ENCODE measurements at places on chromosomes 1 and 21.

- DNase-seq = no peak
Observed at GRCh38 chr1:9073143-9073542, 3.7 kb upstream of the SLC2A5 start.

DNA sequence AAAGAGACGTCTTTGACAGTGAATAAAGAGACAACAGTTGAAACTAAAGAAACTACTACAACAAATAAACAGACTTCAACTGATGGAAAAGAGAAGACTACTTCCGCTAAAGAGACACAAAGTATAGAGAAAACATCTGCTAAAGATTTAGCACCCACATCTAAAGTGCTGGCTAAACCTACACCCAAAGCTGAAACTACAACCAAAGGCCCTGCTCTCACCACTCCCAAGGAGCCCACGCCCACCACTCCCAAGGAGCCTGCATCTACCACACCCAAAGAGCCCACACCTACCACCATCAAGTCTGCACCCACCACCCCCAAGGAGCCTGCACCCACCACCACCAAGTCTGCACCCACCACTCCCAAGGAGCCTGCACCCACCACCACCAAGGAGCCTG lies 68.5 kb downstream of the TPR start:
- DNase-seq = no peak

- DNase-seq = no peak
Observed at GRCh38 chr1:199135901-199136300, 497.1 kb downstream of the PTPRC start.

GRCh38 chr1:29896791-29897714 lies 660.7 kb downstream of the PTPRU start:
- no peak for DNase-seq

DNA sequence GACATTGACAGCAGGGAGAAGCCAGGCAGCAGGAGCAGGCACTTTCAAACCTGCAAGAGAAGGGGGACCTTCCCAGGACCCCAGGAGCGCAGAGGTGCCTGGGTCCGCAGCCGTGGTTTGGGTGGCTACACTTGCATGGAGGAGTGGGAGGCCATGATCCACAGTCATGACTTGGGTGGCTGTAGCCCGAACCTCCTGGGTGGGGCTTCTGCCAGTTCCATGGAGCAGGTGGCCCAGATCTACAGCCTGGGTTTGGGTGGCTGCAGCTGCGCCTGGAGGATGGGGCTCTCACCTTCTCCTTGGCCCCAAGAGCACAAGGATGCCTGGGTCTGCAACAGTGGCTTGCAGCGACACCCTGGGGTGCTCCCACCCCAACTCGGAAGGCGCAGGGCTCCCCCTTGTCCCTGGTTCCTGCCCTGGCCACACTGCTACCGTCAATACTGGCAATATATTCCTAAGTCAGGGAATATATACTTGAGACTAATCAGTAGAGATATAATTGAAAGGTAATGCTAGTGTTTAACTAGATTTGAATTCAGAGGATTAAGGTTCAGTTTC lies 2.3 kb upstream of the OR6K6 start:
- DNase-seq = no peak

DNA sequence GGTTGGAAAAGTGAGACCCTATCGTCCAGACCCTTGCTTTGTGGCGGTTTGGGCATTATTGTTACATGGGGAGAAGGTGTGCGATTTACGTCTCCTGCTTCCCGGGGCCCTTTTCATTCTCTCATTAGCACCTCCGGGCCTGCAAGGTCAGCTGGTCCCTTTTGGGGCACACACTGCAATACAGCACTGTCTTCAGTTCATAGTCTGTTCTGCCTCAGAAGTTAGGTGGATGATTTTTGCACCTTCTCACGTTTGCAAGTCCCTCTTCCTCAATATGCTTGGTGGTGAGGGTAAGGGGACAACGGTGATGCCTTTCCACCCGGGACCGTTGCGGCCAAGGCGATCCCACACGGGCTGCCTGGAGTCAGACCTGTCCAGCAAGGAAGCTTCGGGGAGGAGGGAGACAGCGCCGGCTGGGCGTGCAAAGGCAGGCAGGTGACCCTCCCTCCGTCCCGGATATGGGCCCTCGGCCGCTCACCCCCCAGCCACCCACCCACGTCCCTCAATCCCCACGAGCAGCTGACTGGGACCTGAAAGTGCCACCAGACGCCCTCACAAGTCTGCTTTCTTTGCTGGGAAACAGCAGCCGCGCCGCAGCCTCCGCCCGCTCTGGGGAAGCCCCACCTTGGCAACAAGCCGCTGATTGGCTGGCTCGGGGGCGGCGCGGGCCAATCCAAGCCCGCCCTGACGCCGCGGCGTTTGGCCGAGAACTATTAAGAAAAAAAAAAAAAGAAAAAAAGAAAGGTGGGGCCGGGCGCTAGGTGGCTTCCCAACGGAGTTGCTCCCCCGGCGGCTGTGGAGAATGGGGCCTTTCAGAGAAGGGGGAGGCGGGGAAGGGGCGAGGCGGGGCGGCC lies 21.7 kb downstream of the BTG2 start:
- DNase-seq = peak; percentile 95

GRCh38 chr1:196181594-196181878 lies 426.7 kb downstream of the KCNT2 start:
- no peak for DNase-seq

DNA sequence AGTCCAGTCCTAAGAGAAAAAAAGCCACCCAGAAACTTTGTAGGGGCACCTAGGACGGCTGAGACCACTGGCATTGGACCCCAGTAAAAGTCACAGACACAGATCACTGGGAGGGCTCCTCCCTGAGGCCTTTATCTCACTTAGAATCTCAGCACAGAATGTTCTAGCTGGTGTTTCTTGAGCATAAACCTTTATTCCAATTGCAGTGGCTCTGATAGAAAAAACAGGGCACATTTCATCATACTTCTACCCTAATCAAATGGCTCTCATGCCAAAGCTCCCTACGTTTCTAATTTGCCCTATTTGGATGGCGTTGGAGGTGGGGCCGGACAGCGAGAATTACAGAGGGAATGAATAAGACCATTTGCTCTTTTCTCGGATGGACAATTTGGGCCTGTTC lies 53.8 kb downstream of the NGF start:
- no peak for DNase-seq

DNA sequence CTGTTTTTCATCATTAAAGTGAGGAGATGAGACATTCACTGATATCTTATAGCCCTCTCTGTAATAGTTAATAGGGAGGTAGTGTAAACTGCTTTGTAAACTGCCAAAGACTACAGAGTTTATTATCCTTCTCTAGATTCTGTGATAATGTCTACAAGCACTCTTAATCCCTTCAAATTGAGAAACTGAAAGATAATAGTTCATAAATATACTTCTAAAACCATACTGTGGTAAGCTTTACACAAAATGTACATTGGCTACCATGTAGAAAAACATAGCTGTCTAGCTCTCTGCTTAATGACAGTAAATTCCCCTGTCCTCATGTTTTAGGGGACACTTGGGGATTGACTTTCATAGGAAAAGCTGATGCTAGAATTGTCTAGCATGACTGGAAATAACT lies 39.6 kb downstream of the CXADR start:
- DNase-seq = no peak

DNA sequence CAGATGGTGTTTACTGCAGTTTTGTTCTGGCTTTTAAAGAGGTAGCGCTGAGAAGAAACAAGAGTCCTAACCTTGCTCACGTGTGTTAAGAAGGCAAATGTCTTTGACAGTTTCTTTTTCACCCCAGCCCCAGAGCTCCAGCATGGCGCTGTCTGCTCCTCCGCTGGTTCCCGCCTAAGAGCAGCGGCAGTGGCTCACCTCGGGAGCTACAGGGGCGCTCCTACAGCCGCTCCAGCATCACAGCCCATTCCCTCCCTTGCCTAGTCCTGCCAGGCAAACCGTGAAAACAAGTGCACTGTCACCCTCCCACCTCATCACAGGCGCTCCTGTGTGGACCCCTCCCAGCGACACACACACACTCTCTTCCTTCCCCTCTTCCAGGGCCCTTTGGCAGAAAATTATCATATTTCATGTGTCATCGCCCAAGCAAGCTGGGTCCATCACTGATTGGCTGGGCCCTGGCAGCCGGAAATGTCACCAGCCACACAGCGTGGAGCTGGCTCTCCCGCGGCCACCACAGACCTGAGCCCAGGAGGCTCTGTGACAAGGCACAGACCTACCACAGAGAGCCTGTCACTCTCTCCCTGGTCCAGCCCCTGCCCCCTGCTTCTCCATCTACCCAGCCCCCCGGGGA lies 1.2 kb upstream of the HIVEP3 start:
- DNase-seq = peak; percentile 10

GRCh38 chr1:213783893-213784292 lies 203.9 kb upstream of the PROX1 start:
- no peak for DNase-seq

DNA sequence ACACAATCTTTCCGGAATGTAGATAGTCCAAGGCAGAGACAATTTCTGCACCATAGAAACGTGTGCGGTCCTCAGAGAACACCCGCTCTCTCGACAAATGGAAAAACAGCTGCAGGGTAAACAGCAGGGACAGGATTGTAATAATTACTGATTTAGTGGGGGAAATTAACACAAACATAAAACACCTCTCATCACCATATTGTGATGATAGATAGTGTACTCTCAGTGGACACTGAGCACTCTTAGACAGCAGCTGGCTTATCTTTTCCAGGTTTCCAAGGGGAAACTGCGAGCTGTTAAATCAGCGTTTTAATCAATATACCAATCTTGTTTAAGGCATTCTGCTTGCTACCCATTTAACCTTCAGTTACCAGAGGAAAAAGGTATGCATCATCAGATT lies 277.1 kb downstream of the AKT3 start:
- no peak for DNase-seq

GRCh38 chr1:172717722-172718465 lies 59.0 kb downstream of the FASLG start:
- no peak for DNase-seq

GRCh38 chr1:89104147-89104546 lies 21.8 kb downstream of the GBP2 start:
- no peak for DNase-seq

GRCh38 chr1:9655836-9656235 lies 4.3 kb downstream of the PIK3CD start:
- no peak for DNase-seq

DNA sequence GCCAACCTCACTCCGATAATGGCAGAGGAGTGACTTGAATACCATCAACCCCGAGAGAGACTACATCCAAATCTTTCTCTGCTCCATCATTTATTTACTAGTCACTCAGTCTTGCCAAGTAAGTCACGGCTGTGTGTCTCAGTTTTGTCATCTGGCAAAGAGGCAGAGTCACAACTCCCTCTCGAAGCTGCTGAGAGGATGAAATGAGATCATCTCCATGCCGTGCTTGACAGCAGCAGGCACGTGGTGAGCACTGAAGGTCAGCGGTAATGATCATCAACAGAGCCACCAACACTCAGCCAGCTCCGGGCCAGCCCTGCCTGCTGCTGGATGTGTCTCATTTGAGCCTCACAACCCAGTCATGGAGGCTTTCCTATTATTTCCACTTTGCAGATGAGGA lies 19.9 kb downstream of the ALDH4A1 start:
- DNase-seq = no peak

DNA sequence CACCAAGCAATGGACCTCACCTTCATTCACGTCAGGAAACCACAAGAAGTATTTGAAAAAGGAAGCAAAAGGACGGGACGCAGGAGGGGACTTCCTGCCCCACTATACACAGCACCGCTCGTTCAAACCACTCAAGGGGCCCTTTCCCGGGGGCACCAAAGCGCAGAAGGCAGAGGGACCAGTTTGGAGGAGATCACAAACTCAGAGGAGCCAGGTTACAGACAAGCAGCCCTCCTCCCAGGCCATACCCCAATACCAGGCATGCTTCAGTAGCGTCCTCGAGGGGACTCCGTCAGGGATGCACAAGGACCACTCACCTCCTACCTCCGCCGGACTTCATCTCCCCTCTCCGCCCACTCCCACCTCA lies 685 bp downstream of the CRTC2 start:
- DNase-seq = no peak

GRCh38 chr1:47536646-47537118 lies 98.8 kb downstream of the FOXD2 start:
- no peak for DNase-seq

- DNase-seq = no peak
Observed at GRCh38 chr21:22120616-22121266, 1122.5 kb downstream of the NCAM2 start.

DNA sequence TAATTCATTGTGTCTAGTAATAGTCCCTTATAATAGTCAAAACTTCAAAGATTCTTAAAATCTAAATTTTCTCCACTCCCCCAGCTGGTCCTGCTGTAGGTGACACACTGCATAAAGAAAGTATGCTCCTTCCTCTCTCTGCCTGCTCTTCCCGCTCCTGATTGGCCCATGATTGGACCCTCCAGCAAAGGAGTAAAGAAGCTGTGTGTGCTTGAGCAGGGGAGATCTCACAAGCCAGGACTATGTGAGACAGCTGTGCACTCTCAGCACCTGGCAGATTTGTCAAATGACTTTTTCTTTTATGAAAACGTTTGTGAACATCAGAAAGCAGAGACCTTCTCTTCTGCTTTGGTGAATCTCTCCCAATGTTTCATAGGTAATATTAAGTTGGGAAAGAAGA lies 274.8 kb upstream of the LYPLAL1 start:
- DNase-seq = no peak

- DNase-seq = no peak
Observed at GRCh38 chr21:19440792-19441655, 1037.4 kb upstream of the TMPRSS15 start.

- DNase-seq = no peak
Observed at GRCh38 chr1:10724948-10725847, 71.2 kb downstream of the CASZ1 start.

DNA sequence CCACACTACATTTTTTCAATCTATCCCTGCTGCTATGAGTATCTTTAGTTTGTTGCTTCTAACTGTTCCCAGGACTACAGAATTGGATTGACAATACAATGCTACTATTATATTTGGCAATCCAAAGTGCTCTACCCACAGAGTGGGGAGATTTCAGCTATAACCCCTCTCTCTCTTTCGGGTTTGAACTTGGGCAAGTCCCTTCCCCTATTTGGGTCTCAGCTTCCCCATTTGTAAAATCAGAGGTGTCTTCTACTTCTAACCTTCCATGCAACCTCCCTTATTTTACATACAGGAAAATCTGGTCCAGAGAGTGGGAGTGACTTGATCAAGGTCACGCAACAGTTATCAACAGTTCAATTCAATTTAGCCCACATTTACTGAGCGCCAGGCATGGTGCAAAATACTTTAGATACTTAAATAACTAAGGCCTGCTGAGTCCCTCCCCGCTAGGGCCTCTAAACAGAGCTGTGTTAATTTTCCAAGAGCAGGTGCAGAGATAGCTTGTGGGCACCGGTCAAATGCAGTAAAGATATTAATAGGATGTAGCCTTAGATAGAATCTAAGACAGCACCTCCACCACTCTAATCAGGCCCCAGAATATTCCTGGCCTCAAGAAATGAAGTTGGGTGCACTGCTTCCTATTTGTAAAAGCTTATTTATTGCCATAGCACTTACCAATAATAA lies 9.4 kb upstream of the GPX7 start:
- no peak for DNase-seq

DNA sequence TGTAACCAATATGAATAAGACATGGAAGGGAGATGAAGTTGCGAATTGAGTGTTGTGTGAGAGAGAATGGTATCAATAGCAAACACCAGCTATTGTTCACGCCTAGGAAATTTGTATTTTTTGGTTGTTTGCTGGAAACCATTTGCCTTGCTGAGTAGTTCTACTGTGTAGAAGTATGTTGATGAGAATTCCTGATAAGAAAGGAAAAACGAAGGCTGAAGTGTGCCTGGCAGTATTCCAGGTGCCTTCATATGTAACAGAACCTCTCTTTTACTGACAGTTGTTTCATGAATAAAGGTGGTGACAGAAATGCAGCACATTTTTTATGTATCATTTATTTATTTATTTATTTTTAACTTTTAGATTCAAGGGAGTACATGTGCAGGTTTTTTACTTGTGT lies 79.5 kb downstream of the SDCCAG8 start:
- DNase-seq = no peak

Data from NCI-H187 treated with DMSO at 0.1 percent for 48 hours (cell line).